ENCODE measurements at places on chromosomes 16 and 17. TPM values are rescaled to one million over a fixed set of nuclear protein-coding genes. Genes with fewer than 3 reads are reported as not detected.

NOTUM gene
- total RNA-seq, result 0.15 TPM

GRCh38 chr17:57670769-57671569, 74.1 kb downstream of the CCDC182 start:
- DNase-seq, result no peak

KRTAP3-2 gene
- not detected for total RNA-seq

PRAC2 gene
- not detected for total RNA-seq

- DNase-seq, result no peak
Measured at GRCh38 chr16:53886482-53887378, 182.8 kb downstream of the FTO start.

PRR15L gene
- total RNA-seq, result not detected

CTF1 gene
- 0.92 TPM for total RNA-seq

- no peak for DNase-seq
Measured at GRCh38 chr17:60249290-60249826, 99.6 kb downstream of the CA4 start.

- no peak for DNase-seq
Measured at GRCh38 chr17:60147553-60148223, 2.1 kb upstream of the CA4 start.

All from NCI-H460 (cell line).